ENCODE measurements at places on chromosomes 7 and 10.
A peak's percentile ranks its signal among the peaks of the same experiment; 100 is the strongest.

GRCh38 chr7:128055637-128056036 lies 24.4 kb upstream of the LRRC4 start:
- DNase-seq: no peak

GRCh38 chr10:15703151-15703880 lies 16.4 kb downstream of the ITGA8 start:
- DNase-seq: no peak

DNA sequence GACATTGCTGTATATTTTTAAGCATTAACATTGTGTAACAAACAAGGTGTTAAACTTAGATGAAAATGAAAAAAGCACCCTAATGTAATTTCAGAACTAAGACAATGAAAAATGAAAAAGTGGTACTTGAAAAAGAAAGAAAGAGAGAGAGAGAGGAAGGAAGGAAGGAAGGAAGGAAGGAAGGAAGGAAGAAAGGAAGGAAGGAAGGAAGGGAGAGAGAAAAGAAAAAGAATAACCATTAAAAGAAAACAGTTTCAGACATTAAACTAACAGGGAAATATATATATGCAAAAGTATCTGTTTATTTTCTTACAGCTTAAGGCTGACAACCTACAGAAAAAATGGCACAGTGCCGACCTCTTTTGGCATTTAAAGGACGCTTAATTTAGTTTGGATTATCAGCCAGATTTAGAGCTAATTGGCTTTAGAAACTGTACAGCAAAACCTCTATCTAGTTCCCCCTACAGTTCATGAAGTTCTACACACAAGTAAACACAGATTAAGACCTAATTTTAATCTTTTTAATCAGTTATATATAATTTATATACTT lies 13.8 kb downstream of the MTERF1 start:
- no peak for DNase-seq

GRCh38 chr7:4236389-4236788 lies 445.7 kb upstream of the FOXK1 start:
- DNase-seq: no peak

DNA sequence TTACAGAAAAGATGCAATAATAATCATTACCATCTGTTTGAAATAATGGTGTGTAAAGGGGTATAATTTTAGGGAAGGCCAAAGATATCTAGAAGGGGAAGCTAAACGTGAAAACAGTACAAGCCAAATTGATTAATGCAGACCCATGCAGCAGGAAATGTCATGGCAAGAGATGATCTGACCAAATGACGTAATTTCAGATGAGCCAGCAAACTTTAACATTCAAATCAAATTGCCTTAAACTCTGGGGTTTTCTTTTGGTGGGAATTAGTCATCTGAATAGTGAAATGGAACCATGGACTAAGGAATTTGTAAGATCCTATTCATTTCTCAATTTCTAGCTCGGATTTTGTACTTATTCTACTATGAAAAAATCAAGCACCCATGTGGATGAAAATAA lies 21.4 kb upstream of the SCIN start:
- no peak for DNase-seq

GRCh38 chr7:122379491-122379890 lies 74.9 kb upstream of the FEZF1 start:
- no peak for DNase-seq

DNA sequence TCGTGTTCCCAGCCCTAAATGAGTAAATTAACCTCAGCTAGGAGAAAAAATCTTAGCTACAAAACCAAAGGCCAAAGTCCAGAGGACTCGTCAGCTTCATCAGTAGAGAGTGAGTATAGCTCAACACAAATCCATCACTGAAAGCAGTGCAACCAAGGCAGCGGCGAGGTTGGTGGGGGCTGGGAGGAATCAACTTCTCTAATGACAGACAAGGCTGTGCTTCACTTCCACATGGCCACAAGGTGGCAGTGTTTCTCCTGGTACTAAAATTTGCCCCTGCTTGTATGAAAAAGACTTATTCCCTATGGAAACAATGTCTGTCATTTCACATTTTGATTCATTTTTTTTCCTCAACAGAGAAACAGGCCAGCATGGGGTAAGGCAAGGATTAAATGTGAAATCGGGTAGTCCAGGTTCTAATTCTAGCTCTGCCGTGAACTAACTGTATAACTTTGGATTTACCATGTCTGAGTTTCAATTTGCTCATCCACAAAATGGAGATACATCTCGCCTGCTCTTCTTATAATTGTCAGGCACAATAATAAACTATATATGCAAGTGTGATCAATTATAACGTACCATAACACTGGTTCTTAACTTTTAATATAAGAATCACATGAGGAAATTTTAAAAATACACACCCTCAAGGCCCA lies 39.3 kb downstream of the FAS start:
- DNase-seq: peak; percentile 60

DNA sequence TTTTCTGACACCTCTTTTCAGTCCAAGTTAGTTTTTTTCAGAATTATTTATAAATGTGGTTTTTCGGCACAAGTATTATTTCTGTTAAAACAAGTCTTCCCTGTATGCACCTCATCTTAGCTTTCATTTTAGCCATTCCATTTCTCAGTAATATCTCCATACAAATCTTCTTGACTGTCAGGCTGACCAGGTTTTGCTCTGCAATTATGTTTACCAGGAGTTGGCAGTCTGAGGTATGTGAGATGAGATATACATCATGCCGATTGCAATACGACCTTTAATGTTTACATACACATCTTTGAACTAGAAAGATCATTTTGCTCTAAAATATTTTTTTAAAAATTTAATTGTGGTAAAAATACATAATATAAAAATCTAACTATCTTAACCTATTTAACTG lies 209.8 kb downstream of the GPR158 start:
- no peak for DNase-seq

DNA sequence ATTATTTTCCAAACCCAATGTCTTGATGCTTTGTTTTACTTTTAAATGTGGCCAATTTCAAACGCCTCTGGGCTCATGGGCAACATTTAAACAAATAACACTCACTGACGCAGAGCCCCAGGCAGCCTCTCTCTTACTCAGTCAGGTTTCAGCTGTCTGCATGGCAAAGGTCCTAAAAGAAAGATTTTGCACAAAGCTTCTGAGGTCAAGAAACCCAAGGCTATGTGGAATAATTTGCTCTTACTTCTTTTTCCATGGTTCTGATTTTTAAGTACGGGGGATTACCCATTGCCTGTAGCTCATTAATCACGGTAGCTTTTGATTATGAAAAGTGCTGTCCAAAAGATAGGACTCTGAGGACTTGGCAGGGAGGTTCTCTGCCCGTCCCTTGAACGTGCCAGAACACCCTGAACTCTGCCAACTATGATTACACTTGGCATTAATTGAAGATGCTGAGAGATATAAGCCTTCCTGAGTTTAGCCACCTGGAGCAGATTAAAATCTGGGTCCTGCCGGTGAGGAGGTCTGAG lies 14.1 kb upstream of the MSRB2 start:
- no peak for DNase-seq

Measured in CD4-positive, alpha-beta T cell treated with Interferon gamma for 1 hour (primary cell).